T-helper 2 cell treated with Interferon-gamma antibody and Interleukin-4, amounts not matched to agents 100 ng/mL and 5 ng/mL, for 36 hours (primary cell): ENCODE measurements at places on chromosomes 5 and 9. TPM values are rescaled to one million over a fixed set of nuclear protein-coding genes. Genes with fewer than 3 reads are reported as not detected.

Gene PCDHAC2
- total RNA-seq, result not detected in 2 replicates

Gene PCDHB11
- not detected in 2 replicates for total RNA-seq

Gene EIF4E1B
- not detected in 2 replicates for total RNA-seq

Gene GPR21
- total RNA-seq, result 0.23 and 0.91 TPM in 2 replicates

Gene ARL14EPL
- total RNA-seq, result not detected in 2 replicates

Gene SLC6A3
- 0.39 and 0.41 TPM in 2 replicates for total RNA-seq

Gene TMEM174
- not detected in 2 replicates for total RNA-seq

Gene IL7R
- total RNA-seq, result 128 and 132 TPM in 2 replicates

Gene PCDHGB5
- 0.55 and 0.61 TPM in 2 replicates for total RNA-seq

Gene ANKRD18A
- 2.1 and 4.5 TPM in 2 replicates for total RNA-seq

Gene PCSK5
- total RNA-seq, result 3.0 and 3.1 TPM in 2 replicates

Gene NUTM2G
- total RNA-seq, result not detected in 2 replicates

Gene KCNN2
- not detected in 2 replicates for total RNA-seq

Gene HMCN2
- not detected in 2 replicates for total RNA-seq

Gene RIOK2
- 29.2 and 30.1 TPM in 2 replicates for total RNA-seq

Gene TRAF2
- total RNA-seq, result 49.0 TPM in 2 replicates

Gene CBY3
- total RNA-seq, result 0.32 and 0.57 TPM in 2 replicates

Gene SOWAHA
- 0.07 and 0.09 TPM in 2 replicates for total RNA-seq

Gene EQTN
- not detected in 2 replicates for total RNA-seq

Gene OR1L1
- not detected in 2 replicates for total RNA-seq

Gene SPINK7
- total RNA-seq, result not detected in 2 replicates

Gene PCA3
- not detected in 2 replicates for total RNA-seq

Gene CDX1
- total RNA-seq, result not detected in 2 replicates

Gene ANKRD34B
- not detected in 2 replicates for total RNA-seq

Gene G3BP1
- total RNA-seq, result 272 and 273 TPM in 2 replicates

Gene HK3
- 0.20 and 0.39 TPM in 2 replicates for total RNA-seq

Gene LHX3
- not detected in 2 replicates for total RNA-seq

Gene PCDHB15
- total RNA-seq, result not detected in 2 replicates

Gene LMX1B
- not detected in 2 replicates for total RNA-seq

Gene ASPN
- not detected in 2 replicates for total RNA-seq

Gene RNF183
- 0.45 TPM in 1 of 2 replicates, not detected in the other for total RNA-seq

Gene TAS2R1
- total RNA-seq, result not detected in 2 replicates

Gene SLC31A2
- 2.2 and 2.9 TPM in 2 replicates for total RNA-seq

Gene ARHGEF37
- total RNA-seq, result 0.68 and 0.80 TPM in 2 replicates

Gene PCDHA9
- not detected in 2 replicates for total RNA-seq

Gene SLC36A3
- not detected in 2 replicates for total RNA-seq

Gene SPATA31A3
- not detected in 2 replicates for total RNA-seq

Gene EGR1
- total RNA-seq, result 7.5 TPM in 2 replicates
